ENCODE measurements at places on chromosomes 11 and 22.

DNA sequence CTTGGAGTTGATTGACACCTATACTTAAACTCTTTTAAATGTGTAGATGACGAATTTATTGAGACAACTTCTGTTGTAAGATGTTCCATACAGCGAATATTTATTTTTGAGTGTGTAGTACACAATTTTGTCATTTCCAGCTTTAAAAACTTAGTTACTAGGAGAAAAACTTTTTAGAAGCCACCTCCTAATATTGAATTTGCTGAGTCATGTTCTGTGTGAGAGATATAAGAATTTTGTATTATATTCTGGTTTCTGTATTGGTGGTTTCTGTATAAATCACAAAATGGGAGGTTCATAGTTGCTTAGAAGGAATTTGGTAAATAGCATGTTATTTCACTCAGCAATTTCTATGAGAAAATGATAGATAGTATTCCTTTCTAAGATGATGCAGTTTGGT, 171.3 kb downstream of the WNT11 start:
- DNase-seq = no peak

GRCh38 chr11:69353696-69354544, 60.0 kb downstream of the MYEOV start:
- no peak for DNase-seq

GRCh38 chr11:118878163-118878563, 5.5 kb upstream of the CXCR5 start:
- no peak for DNase-seq

- DNase-seq = no peak
Measured at GRCh38 chr11:34332524-34332923, 25.3 kb downstream of the ABTB2 start.

Measured in GM18507 (cell line).